ENCODE measurements at places on chromosomes 4 and X.

- no peak for DNase-seq
Measured at GRCh38 chrX:22159071-22159470, 113.6 kb upstream of the CBLL2 start.

DNA sequence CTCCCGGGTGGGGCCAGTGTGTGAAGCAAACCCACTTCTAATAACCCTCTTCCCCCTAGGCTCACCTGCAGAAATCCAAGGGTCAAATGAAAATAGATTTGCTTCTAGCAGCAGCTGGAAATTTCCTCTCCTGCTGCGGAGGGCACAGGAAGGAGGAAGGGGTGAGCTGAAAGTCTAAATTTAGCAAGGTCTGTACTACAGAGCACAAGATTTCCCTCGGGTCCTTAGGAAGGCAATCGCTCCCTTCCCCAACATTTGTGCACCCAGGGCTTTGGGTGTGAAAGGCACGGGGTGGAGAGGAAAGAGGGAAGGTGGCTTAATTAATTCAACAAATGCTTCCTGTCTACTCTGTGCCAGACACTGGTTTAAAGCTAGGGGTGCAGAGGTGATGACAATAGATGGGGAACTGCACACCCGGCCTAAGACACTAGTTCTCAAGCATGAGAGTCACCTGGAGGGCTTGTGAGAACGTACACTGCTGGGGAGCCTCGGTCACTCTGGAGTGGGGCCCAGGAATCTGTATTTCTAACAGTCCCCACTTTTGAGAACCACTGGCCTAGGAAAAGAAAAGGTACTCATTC lies 204.4 kb downstream of the NSUN7 start:
- no peak for DNase-seq

DNA sequence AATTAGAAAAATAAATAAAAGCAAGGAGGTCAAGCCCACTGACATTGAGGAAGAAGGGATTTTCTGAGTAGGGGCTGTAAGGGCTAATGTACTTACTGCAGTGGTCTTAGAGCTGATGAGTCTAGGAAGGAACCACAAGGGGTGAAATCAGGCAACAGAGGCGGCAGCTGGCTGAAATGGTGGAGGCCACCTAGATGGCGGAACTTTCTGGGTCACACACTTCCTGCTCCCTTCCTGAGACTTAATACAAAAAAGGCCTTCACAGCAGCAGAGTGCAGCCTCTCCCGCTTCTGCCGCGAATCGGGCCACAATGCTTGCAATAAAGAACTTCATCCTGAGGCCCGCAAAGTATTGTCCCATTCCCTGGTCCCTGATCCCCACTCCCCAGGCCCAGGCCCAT lies 15.4 kb downstream of the SNX12 start:
- no peak for DNase-seq

DNA sequence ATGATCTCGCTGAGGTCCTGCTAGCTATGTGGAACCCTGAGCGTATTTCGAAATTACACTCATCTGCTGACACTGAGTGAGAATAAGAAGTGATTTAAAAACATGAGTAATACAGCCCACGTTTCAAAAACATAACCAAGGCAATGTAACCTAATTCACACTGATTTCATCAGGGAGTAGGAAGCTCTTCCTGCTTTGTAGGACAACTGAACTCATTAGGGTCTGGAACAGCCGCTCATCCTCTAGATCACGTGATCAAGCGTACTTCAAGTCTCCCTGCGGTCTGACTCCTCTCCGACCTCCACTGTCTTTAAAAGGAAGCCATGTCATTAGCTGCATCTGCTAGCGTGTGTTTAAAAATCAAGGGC lies 138.0 kb downstream of the NSUN7 start:
- DNase-seq = no peak

DNA sequence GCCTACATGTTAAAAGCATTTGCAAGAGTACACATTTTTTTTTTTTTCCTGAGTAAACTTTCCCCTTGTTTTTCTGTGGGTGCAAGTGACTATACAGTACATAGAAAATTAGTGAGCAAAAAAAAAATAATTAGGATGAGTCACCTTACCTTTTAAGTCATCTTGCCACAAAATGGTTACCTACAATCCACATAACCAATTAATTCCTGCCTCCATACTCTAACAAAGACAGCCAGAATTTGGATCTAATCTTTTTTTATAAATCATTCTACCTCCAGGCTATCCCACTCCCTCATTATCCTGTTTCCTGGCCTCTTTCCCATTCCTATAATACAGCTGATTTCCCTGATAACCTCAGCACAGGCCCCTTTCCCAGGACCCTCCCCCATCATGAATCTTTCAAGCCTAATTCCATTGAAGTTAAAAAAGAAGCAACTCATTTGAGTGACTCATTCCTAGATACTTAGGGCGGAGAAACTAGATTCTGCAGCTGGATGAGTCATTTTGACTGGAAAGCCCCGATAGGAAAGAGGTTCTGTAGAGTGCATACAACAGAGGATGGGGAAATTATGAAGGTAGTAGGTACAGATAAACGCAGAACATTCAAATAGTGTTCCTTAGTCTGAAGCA lies 128.2 kb downstream of the C4orf51 start:
- peak; percentile 85 for DNase-seq

DNA sequence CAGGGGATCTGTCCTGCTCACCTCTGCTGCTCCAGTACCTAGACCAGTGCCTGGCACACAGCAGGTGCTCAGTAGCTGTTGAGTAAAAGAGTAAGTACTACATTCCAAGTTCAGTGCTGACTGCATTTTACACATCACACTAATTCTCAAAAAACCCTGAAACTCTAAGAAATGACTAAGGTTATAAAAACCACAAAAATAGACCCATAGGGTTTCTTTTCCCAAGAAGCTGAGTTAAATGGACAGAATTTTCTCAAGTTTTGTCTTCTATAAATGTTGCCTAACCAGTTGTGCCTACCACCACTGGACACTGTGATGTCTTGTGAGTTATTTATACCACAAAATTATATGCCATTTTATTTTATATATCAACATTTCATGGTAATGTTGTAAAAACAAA lies 78.9 kb upstream of the RXFP1 start:
- DNase-seq = no peak

DNA sequence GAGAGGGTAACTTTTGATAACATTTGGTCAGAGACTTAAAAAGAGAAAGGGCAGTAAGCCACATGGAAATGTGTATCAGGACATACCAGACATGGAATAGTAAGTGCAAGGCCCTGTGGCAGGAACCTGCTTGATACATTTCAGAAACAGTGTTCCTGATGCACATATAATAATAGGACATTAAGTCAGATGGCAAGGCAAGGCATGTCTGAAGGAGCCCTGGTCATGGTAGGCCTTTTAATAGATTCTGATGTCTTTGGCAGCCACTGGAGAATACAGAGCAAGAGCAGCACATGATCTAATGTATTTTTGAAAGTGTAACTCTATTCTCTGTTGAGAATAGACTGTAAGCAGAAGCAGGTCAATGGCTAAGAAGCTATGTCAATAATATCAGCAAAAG lies 279.7 kb downstream of the CAMK2D start:
- DNase-seq = no peak

DNA sequence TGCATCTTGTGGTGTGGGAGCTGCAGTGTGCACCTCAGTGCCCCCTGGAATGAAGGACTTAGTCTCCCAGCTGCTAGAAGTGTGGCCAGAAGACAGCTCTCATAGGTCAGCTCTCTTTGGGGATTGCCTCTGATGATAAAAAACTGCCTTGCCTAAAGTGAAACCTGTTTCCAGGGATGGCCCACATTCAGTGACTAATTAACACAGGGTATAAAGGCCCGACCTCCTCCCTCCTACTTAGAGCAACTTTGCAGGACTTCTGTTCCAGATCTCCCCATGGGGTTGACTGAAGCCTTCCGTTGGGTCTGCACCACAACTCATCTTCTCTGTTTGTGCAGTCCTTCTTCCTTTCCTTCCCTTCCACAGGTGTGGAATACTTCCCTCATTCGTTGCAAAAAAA lies 53.2 kb downstream of the SPINK2 start:
- DNase-seq = no peak

DNA sequence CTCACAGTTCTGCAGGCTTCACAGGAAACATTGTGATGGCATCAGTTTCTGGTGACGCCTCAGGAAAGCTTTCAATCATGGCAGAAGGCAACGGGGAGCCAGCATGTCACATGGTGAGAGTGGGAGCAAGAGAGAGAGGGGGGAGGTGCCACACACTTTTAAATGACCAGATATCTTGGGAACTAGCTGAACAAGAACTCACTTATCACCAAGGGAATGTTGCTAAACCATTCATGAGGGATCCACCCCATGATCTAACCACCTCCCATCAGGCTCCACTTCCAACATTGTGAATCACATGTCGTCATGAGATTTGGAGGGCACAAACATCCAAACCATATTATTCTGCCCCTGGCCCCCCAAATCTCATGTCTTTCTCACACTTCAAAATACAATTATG lies 43.3 kb upstream of the GPR173 start:
- no peak for DNase-seq

DNA sequence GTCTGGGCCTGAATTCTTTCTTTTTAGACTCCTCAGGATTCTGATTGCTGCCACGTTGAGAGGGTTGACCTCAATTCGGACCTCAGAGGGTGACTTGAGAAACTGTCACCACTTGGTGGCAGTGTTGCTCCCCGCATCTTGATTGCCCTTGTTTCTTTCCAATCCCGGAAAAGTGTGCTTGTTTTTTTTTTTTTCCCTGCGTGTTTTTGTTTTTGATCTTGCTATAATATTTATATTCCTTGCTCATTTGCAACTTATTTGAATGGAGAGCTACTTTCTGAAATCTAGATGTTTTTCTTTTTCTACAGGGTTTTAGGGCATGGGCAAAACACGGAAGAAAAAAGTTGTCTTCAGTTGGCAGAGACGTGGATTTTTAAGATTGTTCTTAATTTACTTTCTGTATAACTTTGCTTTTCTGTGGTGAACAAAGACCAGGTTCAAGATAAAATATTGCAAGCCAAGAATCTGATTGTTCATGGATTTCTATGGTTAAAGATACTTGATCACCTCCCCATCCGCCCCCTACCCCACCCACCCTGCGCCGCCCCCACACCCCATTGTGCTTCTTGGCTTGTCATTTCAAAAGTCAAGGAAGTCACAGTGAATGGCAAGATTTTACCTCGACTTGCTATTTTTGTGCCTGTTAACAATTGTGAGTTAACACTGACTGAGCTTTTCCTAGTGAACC lies 102.0 kb downstream of the PTTG2 start:
- peak; percentile 73 for DNase-seq

DNA sequence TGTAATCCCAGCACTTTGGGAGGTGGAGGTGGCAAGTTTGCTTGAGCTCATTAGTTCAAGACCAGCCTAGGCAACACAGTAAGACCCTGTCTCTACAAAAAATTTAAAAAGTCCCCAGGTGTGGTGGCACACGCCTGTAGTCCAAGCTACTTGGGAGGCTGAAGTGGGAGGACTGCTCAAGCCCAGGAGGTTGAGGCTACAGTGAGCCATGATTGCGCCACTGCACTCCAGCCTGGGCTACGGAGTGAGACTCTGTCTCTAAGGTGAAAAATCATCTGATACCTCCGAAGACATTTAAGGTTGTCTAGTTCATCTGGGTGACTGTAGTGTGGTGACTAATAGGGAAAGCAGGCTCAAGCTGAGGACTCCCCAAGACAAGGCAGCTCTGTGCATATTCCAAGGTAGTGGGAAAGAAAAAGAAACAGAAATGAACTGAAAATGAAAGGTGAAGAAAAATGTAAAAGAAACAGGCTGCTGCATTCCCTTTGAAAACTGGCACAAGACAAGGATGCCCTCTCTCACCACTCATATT lies 23.3 kb downstream of the FRYL start:
- no peak for DNase-seq

GRCh38 chrX:19870206-19870605 lies 17.2 kb downstream of the SH3KBP1 start:
- DNase-seq = no peak

DNA sequence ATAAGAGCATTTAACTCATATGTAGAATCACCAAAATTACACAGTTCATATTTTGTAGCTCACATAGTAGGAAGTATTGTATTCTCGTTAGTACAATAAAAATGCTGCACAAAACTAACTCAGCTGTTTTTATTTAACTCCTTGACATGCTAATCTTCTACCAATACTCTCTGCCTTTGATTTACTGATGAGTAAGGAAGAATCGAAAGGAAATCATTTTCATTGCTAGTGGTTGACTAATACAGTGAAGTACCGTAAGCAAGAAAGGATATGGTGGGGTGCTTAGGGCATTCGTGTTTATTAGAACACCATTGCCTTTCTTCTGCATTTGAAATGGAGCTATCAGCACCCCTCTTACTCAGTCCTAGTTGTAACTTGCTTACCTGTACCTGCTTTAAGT lies 1239.1 kb upstream of the TENM3 start:
- DNase-seq = no peak

DNA sequence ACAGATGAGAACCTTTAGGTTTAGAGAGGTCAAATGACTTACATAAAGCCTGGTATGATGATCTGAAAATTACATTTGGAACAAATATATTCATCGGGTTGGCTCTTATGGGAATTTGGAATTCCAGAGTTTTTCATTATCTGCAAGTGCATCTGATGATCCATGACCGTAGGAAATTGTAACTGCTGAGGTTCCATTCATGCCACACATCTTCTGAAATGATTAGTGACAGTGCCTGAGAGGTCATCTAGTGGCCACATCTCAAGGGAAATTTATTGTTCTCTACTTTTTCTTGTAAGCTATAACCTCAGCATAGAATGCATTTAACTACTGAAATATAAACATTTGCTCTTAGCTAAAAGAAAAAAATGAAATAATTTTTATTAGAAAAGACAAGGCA lies 105.8 kb upstream of the NWD2 start:
- DNase-seq = no peak

DNA sequence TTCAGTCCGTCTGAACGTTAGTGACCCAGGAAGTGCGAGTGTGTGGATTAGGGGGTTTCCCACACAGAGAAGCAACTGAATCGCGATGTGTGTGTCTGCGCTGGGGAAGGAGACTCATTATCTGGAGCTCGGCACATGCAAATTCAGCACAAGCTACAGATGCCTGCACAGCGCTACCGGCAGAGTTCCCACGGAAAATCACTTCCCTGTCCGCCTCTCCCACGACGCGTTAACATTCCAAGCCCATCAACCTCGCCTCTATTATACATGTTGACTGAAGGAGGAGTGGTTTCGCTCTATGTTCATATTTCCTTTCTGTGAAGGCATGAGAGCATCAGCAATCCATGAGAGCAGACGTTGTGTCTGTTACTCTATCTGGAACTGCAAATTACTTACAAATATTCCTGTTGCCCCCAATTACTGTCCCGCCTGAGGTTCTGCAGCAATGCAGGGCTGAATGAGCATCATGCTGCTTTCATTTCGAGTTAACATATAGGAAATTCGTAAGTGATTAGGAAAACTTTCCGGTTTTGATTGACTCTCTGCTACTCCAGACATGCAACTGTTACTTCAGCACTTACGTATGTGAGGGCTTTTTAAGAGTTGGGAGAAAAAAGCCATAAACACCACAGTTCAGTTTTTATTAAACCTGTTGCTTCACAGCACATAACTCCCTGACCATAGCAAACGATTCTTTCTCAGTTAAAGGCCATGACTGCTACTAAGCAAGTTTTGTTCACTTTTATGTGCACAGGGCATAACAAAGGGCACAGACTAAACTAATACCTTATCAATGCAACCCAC lies 15.0 kb upstream of the MTNR1A start:
- no peak for DNase-seq
